ENCODE measurements at places on chromosomes 5 and 9. TPM values are rescaled to one million over a fixed set of nuclear protein-coding genes. Genes with fewer than 3 reads are reported as not detected.
A peak's percentile ranks its signal among the peaks of the same experiment; 100 is the strongest.

The NIM1K gene
- total RNA-seq: 2.5 TPM

- no peaks in the 10 kb centered on the region for H3K36me3 ChIP-seq
- no peak for DNase-seq
- H3K4me1 ChIP-seq: peaks cover 6% of the 10 kb centered on the region
- H3K27me3 ChIP-seq: peaks cover 34% of the 10 kb centered on the region
Measured at GRCh38 chr9:7229571-7229970, 471.8 kb downstream of the KDM4C start.

DNA sequence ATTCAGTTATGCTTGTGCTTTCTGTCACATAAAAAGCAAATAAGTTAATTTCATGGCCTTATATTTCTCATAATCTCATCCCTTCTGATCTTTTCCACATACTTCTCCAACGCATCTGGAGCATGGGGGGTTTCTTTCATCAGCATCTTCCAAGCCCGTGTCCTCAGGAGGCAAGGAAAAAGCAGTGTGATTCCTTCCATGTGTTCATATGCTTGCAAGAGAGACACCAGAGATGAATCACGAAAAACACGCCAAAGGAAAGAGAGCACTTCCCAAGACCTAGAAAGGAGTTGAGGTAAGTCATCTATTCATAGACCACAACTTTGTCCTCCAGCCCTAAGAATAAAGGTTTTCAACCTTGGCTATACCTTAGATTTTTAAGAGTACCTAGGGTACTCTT, 26.0 kb upstream of the SVEP1 start:
- H3K4me3 ChIP-seq: no peak overlapping the region
- H3K27ac ChIP-seq: no peak overlapping the region
- no peaks in the 10 kb centered on the region for H3K27me3 ChIP-seq
- no peaks in the 10 kb centered on the region for H3K36me3 ChIP-seq
- DNase-seq: no peak

GRCh38 chr9:136211441-136212344, 6.8 kb upstream of the LHX3 start:
- DNase-seq: no peak
- peaks cover 6% of the 10 kb centered on the region for H3K4me1 ChIP-seq
- H3K27ac ChIP-seq: no peak overlapping the region

The NTRK2 gene
- total RNA-seq: 0.24 TPM

GRCh38 chr5:176922817-176923216, 23.7 kb upstream of the HK3 start:
- no peak overlapping the region for H3K27ac ChIP-seq
- DNase-seq: no peak
- H3K27me3 ChIP-seq: no peaks in the 10 kb centered on the region
- H3K36me3 ChIP-seq: peaks cover 16% of the 10 kb centered on the region

- peaks cover 10% of the 10 kb centered on the region for H3K4me1 ChIP-seq
- peaks cover 7% of the 10 kb centered on the region for H3K27me3 ChIP-seq
- no peaks in the 10 kb centered on the region for H3K36me3 ChIP-seq
- no peak for DNase-seq
- H3K4me3 ChIP-seq: no peak overlapping the region
Measured at GRCh38 chr5:40314275-40314674, 365.4 kb upstream of the PTGER4 start.

The P4HA2 gene
- 20.1 TPM for total RNA-seq

DNA sequence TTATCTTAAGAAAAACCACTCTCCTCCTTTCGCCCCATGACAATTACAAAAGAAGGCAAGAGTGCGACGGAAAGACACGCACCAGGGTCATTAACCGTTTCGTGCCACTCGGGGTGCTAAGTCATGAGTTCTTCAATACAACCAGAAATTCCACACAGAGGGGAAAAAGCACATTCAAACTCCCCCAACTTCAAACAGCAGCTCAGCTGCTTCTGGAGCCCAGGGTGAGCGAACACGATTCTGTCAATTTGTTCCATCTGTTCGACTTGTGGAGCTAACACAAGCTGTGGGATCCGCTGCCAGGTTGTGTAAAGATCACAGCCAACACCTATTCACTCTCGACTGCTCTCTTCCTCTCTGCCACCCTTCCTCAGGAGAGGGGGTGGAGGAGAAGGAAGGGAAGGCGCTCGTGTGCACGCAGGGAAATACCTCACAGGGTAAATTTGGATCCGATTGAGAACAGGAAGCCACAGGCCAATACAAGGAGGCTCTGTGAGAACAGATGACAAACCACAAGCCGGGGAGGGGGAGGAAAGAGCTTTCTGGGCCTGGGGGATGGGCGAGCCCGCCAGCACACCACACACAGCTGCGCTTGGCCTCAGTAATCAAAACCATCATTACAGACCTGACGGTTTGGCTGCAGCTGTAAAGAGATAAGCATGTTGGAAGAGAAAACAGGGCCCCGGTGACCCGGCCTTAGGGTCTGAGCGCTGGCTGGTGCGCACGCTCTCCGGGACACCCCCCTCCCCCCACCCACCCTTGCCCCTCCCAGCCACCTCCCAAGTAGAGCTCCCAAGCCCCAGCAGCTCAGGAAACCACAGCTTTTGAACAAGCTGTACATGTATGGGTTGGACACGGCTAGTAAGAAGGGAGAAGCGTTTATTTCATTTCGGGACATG, 54.3 kb downstream of the PTCH1 start:
- H3K27ac ChIP-seq: peak overlapping the region; percentile 83
- no peaks in the 10 kb centered on the region for H3K27me3 ChIP-seq
- H3K4me3 ChIP-seq: peak overlapping the region; percentile 95
- peaks cover 49% of the 10 kb centered on the region for H3K4me1 ChIP-seq
- peaks cover 15% of the 10 kb centered on the region for H3K36me3 ChIP-seq

The CSF1R gene
- total RNA-seq: 1.4 TPM

DNA sequence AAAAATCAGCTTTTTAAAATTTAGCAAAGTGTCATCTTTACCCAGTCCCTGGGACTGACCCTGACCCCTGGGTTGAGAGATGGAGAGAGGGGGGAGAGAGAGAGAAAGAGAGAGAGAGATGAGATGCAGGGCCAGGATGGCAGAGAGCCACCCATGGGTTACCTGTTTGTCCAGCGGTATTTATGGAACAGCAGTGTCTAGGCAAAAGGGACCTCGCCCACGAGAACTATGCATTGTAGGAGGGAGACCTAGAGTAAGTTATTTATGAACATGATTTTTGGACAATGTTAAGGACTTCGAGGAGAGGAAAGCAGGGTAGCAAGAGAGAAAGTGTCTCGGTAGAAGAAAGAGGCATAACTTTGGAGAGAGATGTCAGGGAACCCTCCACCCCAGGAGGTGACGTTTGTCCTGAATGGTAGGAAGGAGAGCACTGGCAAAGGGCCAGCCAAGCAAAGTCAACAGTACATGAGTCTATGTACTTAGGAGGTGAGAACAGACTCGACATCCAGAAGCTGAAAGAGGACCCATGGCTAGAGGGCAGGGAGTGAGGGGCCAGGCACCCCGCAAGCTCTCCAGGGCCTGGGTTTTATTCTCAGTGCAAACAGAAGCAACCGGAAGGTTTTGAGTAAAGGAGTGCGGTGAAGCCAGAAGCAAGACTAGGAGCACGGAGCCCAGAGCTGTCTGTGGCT, 30.5 kb upstream of the MSX2 start:
- peaks cover 4% of the 10 kb centered on the region for H3K4me1 ChIP-seq
- H3K27ac ChIP-seq: no peak overlapping the region
- no peaks in the 10 kb centered on the region for H3K36me3 ChIP-seq
- H3K4me3 ChIP-seq: no peak overlapping the region
- peaks cover 32% of the 10 kb centered on the region for H3K27me3 ChIP-seq

DNA sequence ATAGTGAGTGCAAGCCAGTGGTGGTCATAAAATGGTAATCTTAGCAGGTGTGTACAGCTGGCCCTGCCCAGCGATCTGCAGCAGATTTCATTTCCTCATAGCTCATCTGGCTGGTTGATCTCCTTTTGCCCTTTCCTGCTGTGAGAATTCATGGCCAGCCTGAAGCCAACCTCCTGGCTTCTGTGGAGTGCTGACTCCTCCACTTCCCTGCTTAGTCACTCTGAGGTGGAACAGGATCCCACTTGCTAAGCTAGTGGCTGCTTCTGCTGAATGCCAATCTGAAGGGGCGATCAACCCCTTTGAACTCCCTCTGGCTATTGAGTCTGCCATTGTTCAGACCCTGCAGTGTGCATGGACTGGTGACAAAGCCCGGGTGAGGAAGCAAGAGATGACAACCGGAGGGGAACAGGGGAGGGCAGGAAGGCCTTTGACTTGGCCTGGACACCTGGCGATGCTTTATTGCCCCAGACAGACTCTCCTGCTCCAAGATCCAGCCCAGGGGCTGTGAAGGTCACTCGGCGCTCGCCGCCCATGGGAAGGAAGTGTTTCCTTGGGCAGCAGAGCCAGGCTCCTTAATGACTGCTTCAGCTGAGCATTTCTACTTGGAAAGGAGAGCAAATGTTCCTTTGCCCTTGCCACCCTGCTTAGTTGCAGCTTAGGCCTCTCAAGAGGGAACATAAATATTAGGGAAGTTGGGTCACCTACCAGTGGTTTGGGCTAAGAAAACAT, 341.1 kb downstream of the ZSWIM6 start:
- H3K27ac ChIP-seq: no peak overlapping the region
- no peaks in the 10 kb centered on the region for H3K36me3 ChIP-seq
- no peak for DNase-seq
- peaks cover 14% of the 10 kb centered on the region for H3K27me3 ChIP-seq
- H3K4me3 ChIP-seq: no peak overlapping the region

DNA sequence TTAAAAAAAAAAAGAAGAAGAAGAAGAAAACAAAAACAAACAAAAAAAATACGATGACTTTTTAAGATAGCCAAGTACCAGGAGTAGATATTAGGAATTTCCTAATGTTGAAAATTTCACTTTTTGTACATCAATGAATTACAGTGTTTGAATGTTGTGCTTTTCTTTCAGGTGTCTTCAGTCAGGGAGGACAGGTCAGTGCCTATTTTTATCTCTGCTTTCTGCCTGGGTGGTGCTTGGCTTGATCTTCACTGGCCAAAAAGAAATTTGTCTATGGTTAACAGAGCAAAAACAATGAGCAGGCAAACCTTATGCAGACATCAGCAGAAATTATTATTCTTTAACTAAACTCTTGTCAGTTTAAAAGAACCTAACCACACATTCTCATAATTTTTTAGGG, 3.0 kb downstream of the SPINK6 start:
- H3K27ac ChIP-seq: no peak overlapping the region
- no peaks in the 10 kb centered on the region for H3K27me3 ChIP-seq
- no peaks in the 10 kb centered on the region for H3K36me3 ChIP-seq
- H3K4me1 ChIP-seq: peaks cover 6% of the 10 kb centered on the region
- H3K4me3 ChIP-seq: no peak overlapping the region

DNA sequence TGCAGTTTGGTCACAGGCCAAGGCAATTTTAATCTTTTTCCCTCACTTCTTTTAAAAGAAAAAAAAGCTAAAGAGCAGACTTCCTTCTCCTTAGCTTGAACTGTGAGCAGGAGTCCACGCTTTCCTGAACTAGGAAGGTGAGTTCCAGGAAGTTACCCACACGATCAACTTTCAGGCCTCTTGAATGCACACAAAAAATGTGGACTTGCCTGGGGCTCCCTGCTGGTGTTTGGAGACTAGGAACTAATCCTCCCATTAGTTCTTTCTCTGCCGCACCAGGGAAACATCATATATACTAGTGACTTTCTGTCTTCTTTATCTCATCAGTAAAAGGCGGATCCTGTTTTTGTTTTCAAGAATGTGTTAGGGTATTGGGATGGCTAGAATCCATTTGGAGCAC, 240.0 kb downstream of the GOLPH3 start:
- DNase-seq: no peak
- no peak overlapping the region for H3K4me3 ChIP-seq
- peaks cover 8% of the 10 kb centered on the region for H3K27me3 ChIP-seq
- no peak overlapping the region for H3K27ac ChIP-seq
- no peaks in the 10 kb centered on the region for H3K36me3 ChIP-seq

DNA sequence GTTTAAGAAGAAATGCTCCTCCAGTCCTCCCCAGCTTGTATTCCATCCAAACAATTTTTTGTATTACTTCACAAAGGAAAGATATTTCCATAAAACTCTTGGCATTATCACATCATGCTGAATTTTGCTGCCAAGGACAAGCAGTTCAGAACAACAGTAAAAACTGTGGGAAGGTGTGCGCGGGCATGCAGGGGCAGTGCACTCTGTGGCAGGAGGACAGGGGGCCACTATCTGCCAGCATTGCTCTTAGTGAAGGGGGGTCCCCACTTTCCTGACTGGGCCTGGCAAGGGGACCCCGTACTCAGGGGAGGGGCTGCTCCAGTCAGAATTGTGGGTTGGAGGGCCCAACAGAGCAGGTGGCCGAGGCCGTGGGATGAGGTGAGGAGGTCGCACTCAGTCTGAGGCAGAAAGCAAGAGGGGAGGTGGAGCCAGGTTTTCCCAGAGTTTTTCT, 32.8 kb downstream of the ANGPTL2 start:
- H3K27ac ChIP-seq: no peak overlapping the region
- H3K4me1 ChIP-seq: peaks cover 11% of the 10 kb centered on the region
- no peak for DNase-seq
- H3K36me3 ChIP-seq: no peaks in the 10 kb centered on the region
- no peak overlapping the region for H3K4me3 ChIP-seq

GRCh38 chr5:39697881-39698280, 273.1 kb upstream of the DAB2 start:
- H3K4me1 ChIP-seq: no peaks in the 10 kb centered on the region
- no peak for DNase-seq
- no peak overlapping the region for H3K4me3 ChIP-seq
- no peak overlapping the region for H3K27ac ChIP-seq
- H3K36me3 ChIP-seq: no peaks in the 10 kb centered on the region
- peaks cover 8% of the 10 kb centered on the region for H3K27me3 ChIP-seq

The CER1 gene
- not detected for total RNA-seq

DNA sequence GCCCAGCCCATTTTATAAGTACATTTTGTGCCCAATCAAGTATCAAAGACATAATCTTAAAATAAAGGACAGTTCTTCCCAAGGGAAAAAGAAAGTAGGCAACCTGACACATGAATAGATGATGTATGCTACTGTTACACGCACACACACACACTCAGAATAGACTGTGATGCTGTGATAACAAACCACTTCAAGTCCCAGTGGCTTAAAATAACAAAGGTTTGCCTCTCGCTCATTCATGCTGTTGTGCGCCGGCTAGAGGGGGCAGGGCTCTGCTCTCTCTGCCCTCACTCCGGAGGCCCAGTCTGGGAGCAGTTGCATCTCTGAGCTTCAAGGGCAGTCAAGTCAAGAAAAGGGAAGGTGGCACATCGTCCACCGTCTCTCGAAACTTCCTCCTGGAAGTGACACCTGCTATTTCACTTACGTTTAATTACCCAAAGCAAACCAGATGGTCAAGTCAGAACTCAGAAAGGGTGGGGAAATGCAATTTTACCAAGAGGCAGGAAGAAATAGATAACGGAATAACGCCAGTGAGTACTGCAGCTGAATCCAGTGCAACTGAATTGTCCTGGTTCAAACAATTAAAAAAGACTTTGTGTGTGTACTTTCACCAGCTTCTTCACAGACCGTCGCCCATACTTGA, 43.3 kb downstream of the ANKRD33B start:
- H3K4me3 ChIP-seq: peak overlapping the region; percentile 62
- no peak for DNase-seq
- no peaks in the 10 kb centered on the region for H3K36me3 ChIP-seq
- H3K27ac ChIP-seq: no peak overlapping the region
- H3K4me1 ChIP-seq: peaks cover 16% of the 10 kb centered on the region
- peaks cover 8% of the 10 kb centered on the region for H3K27me3 ChIP-seq

- H3K4me3 ChIP-seq: no peak overlapping the region
- no peaks in the 10 kb centered on the region for H3K36me3 ChIP-seq
- no peaks in the 10 kb centered on the region for H3K27me3 ChIP-seq
- H3K27ac ChIP-seq: no peak overlapping the region
Measured at GRCh38 chr5:2257326-2258244, 374.9 kb upstream of the IRX4 start.
